Mesothelial cell of epicardium (in vitro differentiated cells): ENCODE measurements at places on chromosomes 2 and 18. TPM values are rescaled to one million over a fixed set of nuclear protein-coding genes. Genes with fewer than 3 reads are reported as not detected.

FMNL2 gene
- 50.2 to 52.6 TPM (median 51.5 TPM) in 3 replicates for total RNA-seq

- H3K27me3 ChIP-seq, result peaks cover 12% of the 10 kb centered on the region
- H3K4me3 ChIP-seq, result no peak overlapping the region
Measured at GRCh38 chr2:229728370-229728769, 14.0 kb upstream of the DNER start.

FHOD3 gene
- 14.0 to 16.3 TPM (median 14.6 TPM) in 3 replicates for total RNA-seq

- no peaks in the 10 kb centered on the region for H3K4me1 ChIP-seq
- no peaks in the 10 kb centered on the region for H3K36me3 ChIP-seq
- no peak overlapping the region for H3K27ac ChIP-seq
- no peak for DNase-seq
Measured at GRCh38 chr2:110804915-110805314, 72.5 kb downstream of the ACOXL start.

DNA sequence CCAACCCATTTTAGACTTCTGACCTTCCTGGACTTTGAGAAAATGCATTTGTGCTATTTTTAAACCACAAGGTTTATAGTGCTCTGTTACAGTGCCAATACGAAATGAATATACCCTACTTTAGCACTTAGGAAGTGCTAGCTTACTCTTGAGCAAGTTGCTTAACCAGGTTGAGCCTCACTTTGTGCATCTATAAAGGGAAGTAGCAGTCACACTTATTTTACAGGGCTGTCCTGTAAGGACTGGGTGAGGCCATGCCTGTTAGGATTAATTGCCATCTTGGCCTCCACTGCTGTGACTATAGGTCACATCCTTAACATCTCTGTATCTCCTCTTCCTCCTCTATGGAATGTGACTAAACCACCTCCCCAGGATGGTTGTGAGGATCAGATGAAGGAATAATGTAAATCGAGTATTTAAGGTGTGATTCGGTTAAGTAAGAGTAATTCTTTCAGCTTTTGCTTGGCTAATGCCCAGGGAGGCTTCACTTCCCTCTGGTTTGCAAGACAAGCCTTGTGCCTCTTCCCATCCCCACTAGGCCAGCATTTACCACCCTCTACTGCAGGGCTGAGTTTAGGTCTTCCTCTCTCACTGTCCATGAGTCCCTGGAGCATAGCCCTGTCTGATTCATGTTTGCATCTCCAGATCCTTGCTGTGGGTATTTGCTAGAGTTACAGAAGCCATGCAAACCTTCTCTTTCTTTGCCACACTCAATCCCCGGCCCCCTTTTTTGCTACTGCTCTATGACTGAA is 341.2 kb downstream of the ZNF521 start:
- H3K27me3 ChIP-seq, result no peaks in the 10 kb centered on the region
- no peaks in the 10 kb centered on the region for H3K36me3 ChIP-seq
- no peak for DNase-seq
- no peak overlapping the region for H3K27ac ChIP-seq
- H3K4me1 ChIP-seq, result peaks cover 5% of the 10 kb centered on the region

GRCh38 chr2:197054437-197054836 is 127.9 kb upstream of the PGAP1 start:
- DNase-seq, result no peak
- H3K36me3 ChIP-seq, result peaks cover 9% of the 10 kb centered on the region
- peaks cover 13% of the 10 kb centered on the region for H3K4me1 ChIP-seq
- no peaks in the 10 kb centered on the region for H3K27me3 ChIP-seq

DNA sequence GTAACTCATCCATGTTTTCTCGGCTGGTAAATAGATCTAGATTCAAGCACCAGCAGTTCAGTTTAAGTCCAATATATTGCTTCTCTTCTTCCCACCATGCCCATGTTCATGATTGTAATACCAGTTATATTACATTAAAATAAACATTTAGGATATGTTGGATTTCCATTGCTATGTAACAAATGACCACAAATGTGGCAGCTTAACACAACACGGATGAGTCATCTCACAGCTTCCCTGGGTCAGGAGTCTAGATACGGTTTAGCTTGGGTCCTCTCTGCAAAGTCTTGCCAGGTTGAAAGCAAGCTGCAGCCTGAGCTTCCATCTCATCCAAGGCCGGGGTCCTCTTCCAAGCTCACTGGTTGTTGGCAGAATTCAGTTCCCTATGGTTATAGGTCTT is 39.4 kb upstream of the SMAD2 start:
- no peak overlapping the region for H3K27ac ChIP-seq
- no peak for DNase-seq
- H3K36me3 ChIP-seq, result peaks cover 2% of the 10 kb centered on the region
- H3K4me3 ChIP-seq, result no peak overlapping the region
- H3K27me3 ChIP-seq, result no peaks in the 10 kb centered on the region
- H3K4me1 ChIP-seq, result peaks cover 26% of the 10 kb centered on the region

- no peak overlapping the region for H3K27ac ChIP-seq
- H3K36me3 ChIP-seq, result peaks cover 8% of the 10 kb centered on the region
- DNase-seq, result no peak
- no peaks in the 10 kb centered on the region for H3K27me3 ChIP-seq
- H3K4me3 ChIP-seq, result no peak overlapping the region
Measured at GRCh38 chr2:168256448-168256847, 9.1 kb upstream of the STK39 start.

GRCh38 chr2:131058920-131059319 is 34.3 kb downstream of the FAM168B start:
- DNase-seq, result no peak
- peaks cover 8% of the 10 kb centered on the region for H3K4me1 ChIP-seq
- H3K27me3 ChIP-seq, result no peaks in the 10 kb centered on the region
- H3K4me3 ChIP-seq, result no peak overlapping the region

DNA sequence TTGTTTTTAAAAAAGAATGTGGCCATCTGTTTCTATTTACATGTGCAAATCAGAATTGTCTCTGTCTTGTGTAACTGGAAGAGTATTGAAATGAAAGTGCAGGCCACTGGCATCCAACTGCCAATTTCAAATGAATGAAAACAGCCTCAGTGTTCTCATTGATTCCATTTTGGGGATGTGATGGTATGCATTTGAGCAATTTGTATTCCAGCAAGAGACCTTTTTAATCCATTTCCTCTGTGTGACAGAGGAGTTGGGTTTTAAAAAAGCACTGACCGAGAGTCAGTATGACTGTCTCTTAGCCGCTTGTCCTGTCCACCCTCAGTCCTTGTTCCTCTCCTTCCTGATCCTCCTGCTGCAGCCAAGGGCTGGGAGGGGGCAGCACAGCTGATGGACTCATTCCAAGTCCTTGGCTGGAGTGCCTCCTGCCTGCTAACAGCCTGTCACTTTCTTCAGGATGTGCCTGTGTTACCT is 50.0 kb downstream of the ASAP2 start:
- H3K27ac ChIP-seq, result no peak overlapping the region
- H3K36me3 ChIP-seq, result peaks cover 2% of the 10 kb centered on the region
- H3K27me3 ChIP-seq, result no peaks in the 10 kb centered on the region
- no peak overlapping the region for H3K4me3 ChIP-seq
- peaks cover 25% of the 10 kb centered on the region for H3K4me1 ChIP-seq

DNA sequence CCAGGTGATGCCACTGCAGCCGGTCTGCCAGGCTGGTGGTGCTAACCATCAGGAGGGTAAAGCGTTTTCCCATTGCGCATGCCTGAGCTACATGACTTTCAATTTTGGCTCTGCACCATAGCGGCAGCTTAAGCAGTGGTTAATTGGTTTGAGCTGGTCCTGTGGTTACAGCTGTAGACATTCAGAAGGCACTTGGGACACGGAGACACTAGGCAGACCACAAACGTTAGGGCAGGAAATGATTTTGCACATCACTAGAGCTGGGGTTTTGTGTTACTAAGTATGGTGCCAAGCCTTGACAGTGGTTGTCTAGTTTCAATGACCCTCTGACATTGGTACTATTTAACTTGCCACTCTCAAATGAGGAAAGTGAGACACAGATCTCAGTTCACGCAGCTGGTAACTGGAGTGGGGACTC is 28.9 kb upstream of the CNOT11 start:
- no peaks in the 10 kb centered on the region for H3K27me3 ChIP-seq
- no peaks in the 10 kb centered on the region for H3K4me1 ChIP-seq
- H3K36me3 ChIP-seq, result no peaks in the 10 kb centered on the region
- no peak overlapping the region for H3K4me3 ChIP-seq
- DNase-seq, result no peak

DNA sequence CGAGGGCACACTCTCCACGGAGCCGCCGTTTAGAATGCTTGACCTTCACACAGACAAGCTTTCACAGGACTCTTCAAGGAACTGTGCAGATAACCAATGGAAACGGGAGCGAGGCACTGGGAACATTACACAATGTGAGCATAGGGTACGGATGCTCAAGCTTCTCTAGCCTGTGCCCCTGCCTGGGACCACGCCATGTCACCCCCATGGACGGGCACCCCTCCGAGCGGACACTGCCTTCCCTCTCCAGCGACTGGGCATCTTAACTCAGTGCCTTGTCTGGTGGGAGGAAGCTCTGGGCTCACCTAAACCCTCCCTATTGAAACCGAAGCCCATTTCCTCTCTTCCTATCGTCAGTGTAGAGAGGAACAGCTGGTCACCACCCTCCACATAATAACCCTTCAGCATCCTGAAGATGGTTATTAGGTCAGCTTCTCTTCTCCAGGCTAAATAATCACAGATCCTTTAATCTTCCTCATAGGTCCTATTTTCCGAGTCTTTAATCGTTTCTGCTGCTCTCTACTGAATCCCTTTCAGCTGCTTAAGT is 626.7 kb downstream of the GALR1 start:
- H3K27me3 ChIP-seq, result peaks cover 41% of the 10 kb centered on the region
- no peaks in the 10 kb centered on the region for H3K36me3 ChIP-seq
- no peaks in the 10 kb centered on the region for H3K4me1 ChIP-seq
- no peak overlapping the region for H3K27ac ChIP-seq
- DNase-seq, result no peak
- no peak overlapping the region for H3K4me3 ChIP-seq

RGPD4 gene
- 0.18 to 0.29 TPM (median 0.23 TPM) in 3 replicates for total RNA-seq

DNA sequence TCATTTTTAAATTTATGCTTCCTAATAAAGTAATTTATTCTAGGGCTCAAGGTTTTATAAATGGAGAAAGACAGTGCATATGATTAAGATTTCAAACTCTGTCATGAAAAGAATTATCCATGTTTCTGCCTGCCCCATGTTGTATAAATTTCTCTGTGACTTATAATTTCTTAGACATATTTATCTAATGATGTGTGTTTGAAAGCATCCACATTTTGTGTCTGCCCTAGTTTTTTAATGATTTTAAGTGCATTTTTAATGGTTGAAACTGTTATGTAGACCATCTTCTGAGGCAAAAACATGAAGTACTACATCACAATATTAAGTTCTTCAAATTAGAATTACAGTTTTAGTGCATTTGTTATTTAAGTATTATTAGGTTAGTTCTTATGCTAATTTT is 71.2 kb downstream of the PTPRM start:
- no peaks in the 10 kb centered on the region for H3K36me3 ChIP-seq
- H3K4me1 ChIP-seq, result peaks cover 18% of the 10 kb centered on the region
- H3K4me3 ChIP-seq, result no peak overlapping the region
- no peak for DNase-seq
- H3K27me3 ChIP-seq, result peaks cover 2% of the 10 kb centered on the region
- no peak overlapping the region for H3K27ac ChIP-seq

- DNase-seq, result no peak
- H3K36me3 ChIP-seq, result no peaks in the 10 kb centered on the region
- H3K27ac ChIP-seq, result no peak overlapping the region
- H3K4me3 ChIP-seq, result no peak overlapping the region
Measured at GRCh38 chr2:177036747-177037146, 175.8 kb upstream of the HNRNPA3 start.
